MV-4-11 (cell line): ENCODE measurements at places on chromosomes 5 and 9.

- DNase-seq = no peak
Observed at GRCh38 chr5:56698463-56699381, 116.6 kb upstream of the MAP3K1 start.

DNA sequence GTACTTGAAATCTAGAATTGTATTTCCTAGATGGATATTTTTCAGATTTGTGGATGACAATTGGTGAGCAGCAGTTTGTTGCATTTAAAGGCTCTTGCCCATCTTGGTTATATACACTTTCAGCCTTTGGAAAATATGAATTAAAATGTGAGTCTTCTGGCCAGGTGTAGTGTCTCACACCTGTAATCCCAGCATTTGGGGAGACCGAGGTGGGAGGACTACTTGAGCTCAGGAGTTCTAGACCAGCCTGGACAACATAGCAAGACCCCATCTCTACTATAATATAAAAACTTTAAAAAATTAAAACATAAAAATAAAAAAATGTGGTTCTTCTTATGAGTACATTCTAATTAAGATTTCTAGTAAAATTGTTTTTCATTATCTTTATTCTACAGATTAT is 102.0 kb downstream of the MTREX start:
- no peak for DNase-seq

GRCh38 chr9:131942146-131942720 is 137.4 kb downstream of the MED27 start:
- DNase-seq = no peak

DNA sequence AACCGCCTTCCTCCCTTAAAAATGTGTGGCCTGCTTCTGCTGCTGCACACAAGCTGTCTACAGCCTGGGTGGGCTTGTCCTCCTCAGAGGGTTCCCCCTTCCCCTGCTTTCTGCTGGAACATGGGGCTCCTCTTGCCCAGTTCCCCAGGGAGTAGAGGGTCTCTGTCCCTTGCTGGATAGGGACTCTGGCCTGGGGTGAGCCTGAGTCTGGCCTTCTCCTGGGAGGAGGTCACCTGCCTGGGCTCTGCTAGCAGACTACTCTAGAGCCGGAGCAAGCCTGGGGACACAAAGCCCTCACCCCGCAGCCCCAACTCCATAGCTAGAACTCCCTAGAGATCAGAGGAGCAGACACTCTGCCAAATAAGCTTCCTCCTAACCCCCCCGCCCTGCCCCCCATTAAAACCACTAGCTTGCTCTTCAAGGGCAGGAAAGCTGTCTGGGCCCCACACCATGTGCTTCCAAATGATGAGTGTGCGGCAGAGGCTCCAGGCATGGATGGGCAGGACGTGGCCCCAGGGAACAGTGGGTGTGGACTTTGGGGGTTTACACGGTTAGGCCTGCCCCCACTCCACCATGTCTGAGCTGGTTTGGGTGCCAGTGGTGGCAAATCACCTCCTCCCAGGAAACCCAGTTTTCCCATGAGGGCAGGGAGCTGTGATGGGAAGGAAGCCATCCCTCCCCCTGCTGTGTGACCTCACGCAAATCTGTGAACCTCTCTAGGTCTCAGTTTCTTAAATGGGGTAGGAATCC is 10.0 kb downstream of the TCF7 start:
- no peak for DNase-seq

DNA sequence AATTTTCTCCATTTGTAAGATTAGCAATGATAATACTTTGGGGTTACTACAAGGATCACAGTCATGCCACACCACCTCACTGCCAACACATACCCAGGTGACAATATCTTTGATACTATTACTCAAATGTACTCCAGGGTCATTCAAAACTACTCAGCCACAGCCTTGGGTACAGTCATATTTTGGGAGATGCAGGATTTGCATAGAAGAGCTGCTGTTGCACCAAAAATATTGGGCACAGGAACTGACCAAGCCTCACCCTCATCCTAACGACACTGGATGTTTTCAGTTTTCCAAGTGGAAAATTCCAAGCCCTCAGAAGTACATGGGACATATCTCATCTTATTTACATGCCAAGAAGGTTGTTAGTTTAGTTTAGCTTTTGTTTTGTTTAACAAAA is 120.9 kb upstream of the C6 start:
- DNase-seq = no peak

GRCh38 chr5:321230-321725 is at the start of gene AHRR:
TSS of gene AHRR (plus strand) at chr5:321714. CDS start at chr5:343903, 22,189 bp downstream.
- DNase-seq = no peak

GRCh38 chr5:134113363-134113889 is 1.1 kb upstream of the TCF7 start:
- no peak for DNase-seq

DNA sequence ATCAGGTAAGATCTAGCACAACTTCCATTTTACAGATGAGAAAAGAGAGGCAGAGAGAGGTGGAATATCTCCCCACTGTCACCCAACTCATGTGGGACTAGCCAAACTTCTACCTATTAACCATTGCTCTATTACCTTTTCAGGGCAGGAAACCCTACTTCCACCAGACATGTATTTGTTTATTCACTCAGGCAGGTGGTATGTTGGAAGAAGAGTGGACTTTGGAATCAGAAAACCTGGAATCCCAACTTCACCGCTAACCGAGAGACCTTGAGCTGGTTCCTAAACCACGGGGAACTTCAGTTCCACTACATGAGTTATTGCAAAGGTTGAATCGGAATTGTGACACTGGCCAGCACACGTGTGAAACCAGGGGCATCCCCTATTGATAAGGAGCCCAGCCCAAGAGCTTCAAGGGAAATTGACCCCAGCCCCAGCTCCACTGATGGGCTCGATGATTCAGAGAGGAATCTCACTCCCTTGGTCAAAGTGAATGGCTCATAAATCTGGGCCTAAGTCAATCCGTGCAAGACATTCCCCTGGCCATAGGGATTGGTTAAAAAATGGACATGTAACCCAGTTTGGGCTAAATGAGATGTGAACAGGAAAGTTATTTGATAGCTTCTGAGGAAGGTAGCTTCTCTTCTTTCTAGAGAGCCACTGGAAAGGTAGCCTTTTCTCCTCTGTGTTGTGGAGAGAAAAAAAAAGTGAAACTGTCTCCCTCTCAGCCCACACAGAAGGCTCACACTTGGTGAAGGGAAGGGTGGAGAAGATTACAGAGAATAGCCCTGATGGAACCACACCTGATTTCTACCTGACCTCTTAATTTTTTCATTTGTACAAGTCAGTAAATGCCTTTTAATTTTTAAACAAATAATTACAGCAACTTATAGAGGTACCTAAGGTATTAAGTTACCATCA is 5.5 kb upstream of the GLIS3 start:
- DNase-seq = no peak

DNA sequence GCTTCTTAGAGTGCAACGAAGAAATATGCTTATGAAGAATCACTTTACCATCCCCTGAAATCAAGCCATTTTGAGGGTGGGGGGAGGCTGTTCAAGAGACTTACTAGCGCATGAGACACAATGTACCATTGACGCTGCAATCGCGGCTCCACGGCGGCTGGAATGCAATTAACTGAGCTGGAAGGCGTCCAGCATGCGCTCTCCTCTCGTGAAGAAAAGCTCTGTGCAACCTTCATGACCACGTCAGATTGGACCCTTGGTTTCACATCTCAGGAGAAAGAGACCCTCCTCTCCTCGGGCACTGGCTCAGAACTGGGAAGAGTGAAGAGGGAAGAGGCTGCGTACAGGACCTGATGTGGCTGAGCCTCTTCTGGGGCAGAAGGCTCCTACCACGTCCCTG is 138.5 kb upstream of the IRX2 start:
- DNase-seq = no peak

GRCh38 chr5:43400082-43400481 is 12.1 kb downstream of the CCL28 start:
- no peak for DNase-seq

- DNase-seq = no peak
Observed at GRCh38 chr9:135324329-135324728, 155.3 kb upstream of the PPP1R26 start.

DNA sequence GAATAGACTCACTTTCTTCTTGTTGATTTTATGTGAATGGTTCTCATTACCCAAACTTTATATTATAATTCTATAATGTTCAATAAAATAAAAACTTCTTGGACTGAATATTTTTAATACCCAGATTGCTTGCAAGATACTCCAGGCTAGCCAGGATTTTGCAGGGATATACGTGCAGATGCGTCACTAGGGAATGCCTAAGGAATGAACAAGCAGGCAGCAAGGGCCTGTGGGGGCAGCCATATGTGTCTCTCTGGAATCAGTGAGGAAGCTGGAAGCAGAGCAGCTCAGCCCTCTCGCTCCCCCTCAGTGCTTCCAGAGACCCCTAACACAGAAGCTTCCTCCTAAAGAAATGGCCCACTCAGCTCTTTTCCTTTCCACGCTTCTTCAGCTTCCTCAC is 457.4 kb downstream of the CCDC171 start:
- no peak for DNase-seq

DNA sequence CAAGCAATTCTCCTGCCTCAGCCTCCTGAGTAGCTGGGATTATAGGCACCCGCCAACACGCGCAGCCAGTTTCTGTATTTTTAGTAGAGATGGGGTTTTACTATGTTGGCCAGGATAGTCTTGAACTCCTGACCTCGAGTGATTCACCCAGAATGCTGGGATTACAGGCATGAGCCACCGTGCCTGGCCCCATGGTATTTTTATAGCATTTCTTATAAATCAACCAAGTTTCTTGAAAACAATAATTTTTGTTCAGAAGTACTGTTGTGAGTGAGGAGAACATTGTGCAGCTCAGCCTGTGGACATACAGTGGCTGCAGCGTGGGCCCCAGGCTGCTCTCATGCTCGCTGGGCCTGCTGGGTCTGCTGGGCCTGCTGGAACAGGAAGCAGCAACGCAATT is 45.3 kb downstream of the MAP1B start:
- DNase-seq = peak; percentile 45

- DNase-seq = no peak
Observed at GRCh38 chr5:64594025-64594424, 88.2 kb downstream of the RGS7BP start.

- no peak for DNase-seq
Observed at GRCh38 chr9:35967042-35967441, 9.1 kb upstream of the OR2S2 start.

DNA sequence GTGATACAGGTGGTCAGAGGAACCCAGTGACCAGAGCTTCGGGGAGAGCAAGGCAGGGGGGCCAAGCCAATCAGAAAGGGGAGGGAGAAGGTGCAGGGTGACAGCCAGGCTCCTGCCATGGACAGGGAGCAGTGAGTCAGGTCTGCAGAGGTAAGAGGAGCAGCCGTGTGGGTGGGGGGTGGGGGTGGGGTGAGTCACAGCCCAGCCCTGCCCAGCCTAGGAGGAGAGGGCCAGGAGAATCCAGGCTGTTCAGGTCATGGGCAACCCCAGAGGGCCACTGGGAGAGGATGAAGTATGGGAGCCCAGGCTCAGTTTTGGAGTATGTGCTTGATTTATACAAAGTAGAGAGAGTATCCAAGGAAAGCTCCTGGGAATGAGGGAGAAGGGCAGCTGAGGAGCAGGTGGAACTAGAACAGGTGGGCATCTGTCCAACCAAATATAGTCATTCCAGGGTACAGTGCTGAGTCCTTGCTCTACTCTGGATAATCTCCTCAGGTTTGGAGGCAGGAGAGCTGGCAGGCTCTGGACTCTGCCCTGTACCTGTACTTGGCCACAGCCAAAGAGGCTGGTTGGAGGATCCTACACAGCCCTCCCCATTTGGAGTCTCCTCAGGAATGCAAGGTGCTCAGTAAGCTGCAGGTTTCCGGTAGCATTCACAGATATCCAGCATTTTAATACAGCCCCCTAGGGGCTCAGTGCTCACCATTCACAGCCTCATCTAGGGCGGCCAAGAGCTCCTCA is 1.6 kb downstream of the HBEGF start:
- DNase-seq = no peak

- DNase-seq = peak; percentile 17
Observed at GRCh38 chr9:11735391-11735790, 957.8 kb upstream of the TYRP1 start.
